Bronchial smooth muscle cell (primary cell): ENCODE measurements at places on chromosomes 12 and 14. TPM values are rescaled to one million over a fixed set of nuclear protein-coding genes. Genes with fewer than 3 reads are reported as not detected.

ANO4 gene
- 0.32 and 0.94 TPM in 2 replicates for total RNA-seq

PEX5 gene
- 24.9 and 34.3 TPM in 2 replicates for total RNA-seq

PRR13 gene
- 14.6 and 27.1 TPM in 2 replicates for total RNA-seq

PLEKHG7 gene
- total RNA-seq: not detected in 2 replicates

AACS gene
- total RNA-seq: 24.7 and 27.6 TPM in 2 replicates
